ENCODE measurements at places on chromosomes 16 and 17. TPM values are rescaled to one million over a fixed set of nuclear protein-coding genes. Genes with fewer than 3 reads are reported as not detected.
A peak's percentile ranks its signal among the peaks of the same experiment; 100 is the strongest.

Gene SDR42E1
- total RNA-seq, result 1.4 TPM

Gene HEATR9
- total RNA-seq, result not detected

DNA sequence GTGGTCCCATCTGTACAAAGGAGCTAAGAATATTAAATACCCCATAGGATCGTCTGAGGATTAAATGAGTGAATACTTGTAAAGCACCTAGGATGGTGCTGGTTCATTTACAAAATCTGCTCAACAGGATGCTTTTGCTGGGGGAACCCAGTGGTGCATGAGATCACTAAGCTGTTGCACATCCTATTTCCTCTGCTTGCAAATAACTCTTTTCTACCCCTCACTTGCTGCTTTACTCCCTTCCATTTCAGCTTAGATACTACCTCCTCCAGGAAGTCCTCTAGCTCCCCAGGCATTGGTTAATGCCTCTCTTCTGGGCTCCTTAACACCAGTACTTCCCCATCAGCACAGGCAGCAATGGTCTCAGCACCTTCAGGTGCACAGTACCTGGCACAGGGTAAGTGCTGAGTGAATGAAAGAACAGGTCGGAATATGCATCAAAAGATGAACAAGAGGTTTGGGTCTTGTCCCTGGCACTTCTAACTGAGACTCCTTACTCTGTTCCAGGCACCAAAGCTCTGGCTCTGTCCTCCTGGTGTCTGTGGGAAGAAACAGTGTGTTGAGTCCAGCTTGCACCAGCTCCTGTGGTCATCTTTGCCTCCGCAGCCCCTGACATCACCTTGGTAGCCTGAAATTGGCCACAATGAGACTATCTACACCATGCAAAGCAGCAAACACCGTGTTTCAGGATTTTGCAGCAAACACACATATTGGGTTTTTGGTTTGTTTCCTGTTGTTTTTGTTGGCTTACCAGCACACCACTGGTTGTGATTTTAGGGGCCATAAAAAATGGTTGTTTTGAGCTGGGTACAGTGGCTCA, 24.1 kb upstream of the IL21R start:
- DNase-seq, result no peak

GRCh38 chr16:80812593-80812992, 8.2 kb upstream of the CDYL2 start:
- no peak for DNase-seq

DNA sequence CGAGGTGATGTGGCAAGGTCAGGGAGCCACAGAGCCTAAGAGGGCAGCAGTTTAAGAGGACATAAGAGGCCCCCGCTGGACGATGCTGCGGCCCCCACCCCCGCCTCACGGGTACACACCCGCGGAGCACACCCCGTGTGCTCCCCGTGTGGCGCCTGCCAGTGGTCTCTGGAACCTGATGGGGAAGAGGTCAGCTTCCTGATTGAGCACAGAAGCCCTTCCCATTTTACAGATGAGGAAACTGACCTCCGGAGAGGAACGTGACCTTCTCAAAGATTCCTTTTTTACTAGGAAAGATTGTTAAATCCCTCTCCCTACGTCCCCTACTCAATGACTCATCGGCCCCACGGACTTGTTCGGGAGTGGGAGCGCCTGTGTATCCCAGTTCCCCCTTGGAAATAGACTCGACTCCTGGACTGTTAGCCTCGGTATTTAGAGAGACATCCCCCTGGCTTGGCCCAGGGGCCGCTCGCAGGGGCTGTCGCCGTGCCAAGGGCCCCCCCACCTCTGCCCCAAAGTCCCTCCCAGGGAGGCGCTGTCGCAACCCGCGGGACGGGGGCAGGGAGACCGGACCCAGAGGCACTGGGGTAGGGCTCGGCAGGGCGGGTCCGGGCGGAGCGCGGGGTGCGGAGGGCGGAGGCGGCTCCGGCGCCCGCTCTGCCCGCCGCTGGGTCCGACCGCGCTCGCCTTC, at the start of gene ABCC3:
ABCC3 (plus strand) TSS at position 658 of the 691 bp plus-strand sequence. CDS start 56 bp downstream, outside the sequence.
- peak; percentile 92 for DNase-seq

DNA sequence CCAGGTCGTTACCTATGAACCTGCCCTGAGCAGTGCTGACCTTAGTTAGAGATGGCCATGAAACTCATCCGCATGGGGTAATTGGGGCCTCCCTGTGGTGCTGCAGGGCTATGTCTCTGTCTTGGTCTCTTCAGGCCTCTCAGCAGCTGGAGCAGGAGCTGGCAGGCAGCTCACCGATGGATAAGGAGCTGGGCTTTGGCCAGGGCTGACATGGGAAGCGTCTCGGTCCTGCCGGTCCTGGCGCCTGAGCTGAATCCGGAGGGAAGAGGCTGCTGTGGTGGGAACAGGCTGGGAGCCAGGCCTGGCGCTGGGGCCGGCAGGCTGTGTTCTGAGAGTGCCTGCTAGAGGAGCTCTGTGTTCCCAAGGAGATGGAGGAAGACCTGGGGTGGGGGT, 10.1 kb downstream of the IL32 start:
- DNase-seq, result no peak

Data from osteoblast (primary cell).